Gastrocnemius medialis (tissue), 4 donors: ENCODE measurements at places on chromosomes 6 and 20. TPM values are rescaled to one million over a fixed set of nuclear protein-coding genes. Genes with fewer than 3 reads are reported as not detected.

PROKR2 gene
- total RNA-seq: not detected

NHLRC1 gene
- total RNA-seq: 1.1 TPM

SLC17A2 gene
- total RNA-seq: not detected

HLA-DQA2 gene
- not detected for total RNA-seq

SAMD3 gene
- not detected for total RNA-seq

TTLL9 gene
- not detected for total RNA-seq

GRCh38 chr20:32142991-32143390 is 33.5 kb downstream of the TM9SF4 start:
- H3K27ac ChIP-seq: no peak overlapping the region
- no peaks in the 10 kb centered on the region for H3K36me3 ChIP-seq
- H3K27me3 ChIP-seq: no peaks in the 10 kb centered on the region
- DNase-seq: no peak
- no peak overlapping the region for H3K4me3 ChIP-seq
- no peaks in the 10 kb centered on the region for H3K4me1 ChIP-seq

DNA sequence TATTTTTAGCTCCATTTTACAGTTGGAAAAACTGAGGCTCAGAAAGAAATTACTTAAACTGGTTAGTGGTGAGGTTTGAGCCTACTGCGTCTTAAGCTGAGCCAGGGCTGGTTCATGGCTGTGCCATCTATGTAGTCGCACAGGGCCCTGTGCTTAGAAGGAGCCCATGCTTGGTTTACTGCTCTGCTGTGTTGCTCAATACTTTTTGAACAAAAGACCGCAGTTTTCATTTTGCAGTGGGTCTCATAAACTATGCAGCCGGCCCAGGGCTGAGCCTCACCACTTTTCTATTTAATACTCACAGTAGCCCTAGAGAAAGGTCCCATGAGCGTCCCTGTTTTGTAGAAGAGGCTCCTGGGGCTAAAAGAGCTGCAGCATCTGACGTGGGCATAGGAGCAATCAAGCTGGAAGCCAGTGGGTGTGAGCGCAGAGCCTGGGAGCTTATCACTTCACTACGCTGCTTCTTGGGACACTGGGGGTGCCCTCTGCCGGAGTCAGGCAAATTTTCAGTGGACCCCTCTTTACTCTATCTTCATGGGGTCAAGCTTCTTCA is 501 bp downstream of the SIRPB2 start:
- H3K36me3 ChIP-seq: no peaks in the 10 kb centered on the region
- H3K4me3 ChIP-seq: no peak overlapping the region
- no peaks in the 10 kb centered on the region for H3K27me3 ChIP-seq
- no peak overlapping the region for H3K27ac ChIP-seq
- no peaks in the 10 kb centered on the region for H3K4me1 ChIP-seq
- DNase-seq: no peak

DNA sequence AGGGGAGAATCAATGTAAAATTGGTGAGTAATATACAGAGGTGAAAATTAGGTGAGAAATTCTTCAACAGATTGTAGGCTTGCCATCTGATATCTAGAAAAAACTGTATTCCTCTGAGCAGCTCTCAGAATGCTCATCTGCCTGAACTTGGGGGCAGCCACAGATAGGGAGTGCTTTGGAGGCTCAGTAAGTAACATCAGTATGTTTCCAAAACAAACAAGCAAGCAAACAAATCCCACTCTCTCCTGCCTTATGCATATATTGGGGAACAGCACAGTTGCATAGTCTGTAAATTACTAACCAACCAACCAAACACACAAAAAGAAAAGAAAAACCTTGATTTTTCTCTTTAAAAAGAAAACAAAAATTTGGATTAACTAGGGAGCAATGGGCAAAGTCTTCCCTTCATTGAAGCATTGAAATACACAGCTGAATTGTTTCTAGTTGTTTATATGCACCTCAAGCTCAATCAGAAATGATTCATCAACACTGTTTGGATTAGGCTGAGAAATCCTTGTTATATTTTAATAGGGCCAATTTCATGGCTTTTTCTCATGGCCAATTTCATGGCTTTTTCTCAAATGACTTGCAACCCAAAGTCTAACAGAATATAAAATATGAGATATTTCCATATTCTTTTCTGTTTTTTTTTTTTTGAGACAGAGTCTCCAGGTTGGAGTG is 50.1 kb upstream of the DEK start:
- no peaks in the 10 kb centered on the region for H3K36me3 ChIP-seq
- H3K27ac ChIP-seq: no peak overlapping the region
- H3K4me3 ChIP-seq: no peak overlapping the region
- DNase-seq: no peak

DNA sequence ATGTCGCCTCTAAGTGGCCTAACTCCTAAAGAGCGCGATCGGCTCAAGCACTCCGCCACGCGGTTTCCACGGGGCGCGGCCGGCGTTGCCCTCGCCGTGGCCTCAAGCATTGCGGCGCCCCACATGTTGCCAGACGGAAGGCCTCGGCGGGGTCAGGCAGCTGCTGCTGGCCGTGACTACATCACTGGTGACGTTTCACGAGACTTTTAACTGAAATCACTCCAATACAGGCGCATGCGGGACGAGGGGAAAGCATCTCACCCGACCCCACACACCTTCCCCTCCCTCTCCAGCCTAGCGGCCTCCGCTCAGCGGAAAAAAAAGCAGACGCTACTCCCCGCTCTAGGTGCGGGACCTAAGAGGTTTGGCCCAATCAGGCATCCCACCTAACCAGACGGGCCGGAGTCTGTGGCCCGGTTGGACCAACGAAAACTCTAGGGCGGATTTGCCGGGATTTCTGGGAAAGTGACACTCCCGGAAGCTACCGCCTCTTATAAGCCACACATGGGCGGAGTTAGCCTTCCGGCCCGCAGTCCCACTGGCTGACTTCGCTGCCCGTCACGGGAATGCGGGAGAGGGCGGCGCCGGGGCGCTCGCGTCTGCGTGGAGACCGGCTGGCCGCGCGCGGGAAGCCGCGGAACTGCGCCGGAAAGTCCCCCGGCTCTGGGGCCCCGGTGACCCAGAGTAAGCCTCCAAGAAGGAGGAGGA is at the start of gene NXT1:
Gene NXT1, plus strand, starts transcription at position 596 of the 708 bp plus-strand sequence. CDS start 3,251 bp downstream, outside the sequence.
- peaks cover 23% of the 10 kb centered on the region for H3K4me1 ChIP-seq
- H3K36me3 ChIP-seq: no peaks in the 10 kb centered on the region
- H3K27ac ChIP-seq: peak within 1 kb of the TSS; percentile 88
- no peaks in the 10 kb centered on the region for H3K27me3 ChIP-seq
- peak within 1 kb of the TSS; percentile 96 for H3K4me3 ChIP-seq

DNA sequence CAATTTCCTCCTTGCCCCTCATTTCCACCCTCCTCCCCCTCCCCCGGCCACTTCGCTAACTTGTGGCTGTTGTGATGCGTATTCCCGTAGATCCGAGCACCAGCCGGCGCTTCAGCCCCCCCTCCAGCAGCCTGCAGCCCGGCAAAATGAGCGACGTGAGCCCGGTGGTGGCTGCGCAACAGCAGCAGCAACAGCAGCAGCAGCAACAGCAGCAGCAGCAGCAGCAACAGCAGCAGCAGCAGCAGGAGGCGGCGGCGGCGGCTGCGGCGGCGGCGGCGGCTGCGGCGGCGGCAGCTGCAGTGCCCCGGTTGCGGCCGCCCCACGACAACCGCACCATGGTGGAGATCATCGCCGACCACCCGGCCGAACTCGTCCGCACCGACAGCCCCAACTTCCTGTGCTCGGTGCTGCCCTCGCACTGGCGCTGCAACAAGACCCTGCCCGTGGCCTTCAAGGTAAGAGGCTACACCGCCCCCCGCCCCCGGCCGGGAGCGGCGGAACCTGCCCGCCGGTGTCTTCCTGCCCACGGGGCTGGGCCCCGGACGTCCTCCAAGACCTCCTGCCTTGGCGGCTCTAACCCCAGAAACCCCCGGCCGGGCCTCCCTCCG is 44.9 kb upstream of the SUPT3H start:
- peak overlapping the region; percentile 56 for H3K27ac ChIP-seq
- peaks cover 42% of the 10 kb centered on the region for H3K27me3 ChIP-seq
- H3K4me3 ChIP-seq: peak overlapping the region; percentile 61

DNA sequence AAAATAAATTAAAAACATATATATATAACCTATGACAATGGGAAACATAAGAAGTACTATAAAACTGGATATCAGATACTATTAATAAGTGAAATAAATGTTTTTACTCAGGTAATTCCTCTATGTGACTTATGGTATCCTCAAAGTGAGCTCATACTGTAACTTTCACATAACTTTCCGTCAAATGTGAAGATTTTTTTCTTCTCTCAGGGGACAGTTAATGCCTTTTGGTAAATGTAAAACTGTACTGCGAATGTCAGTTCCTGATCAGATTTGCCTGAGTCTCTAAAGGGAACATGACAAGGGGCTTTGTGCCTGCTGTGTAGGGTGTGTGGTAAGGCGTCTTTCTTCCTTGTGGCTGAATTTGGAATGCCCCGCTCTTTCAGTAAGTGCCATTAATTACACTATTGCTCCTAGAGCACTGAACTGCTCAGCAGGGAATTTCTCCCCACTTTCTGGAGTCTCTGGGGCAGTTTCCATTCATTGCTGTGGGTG is 271.8 kb downstream of the PRL start:
- DNase-seq: no peak
- no peaks in the 10 kb centered on the region for H3K36me3 ChIP-seq
- H3K4me3 ChIP-seq: no peak overlapping the region
- H3K27me3 ChIP-seq: no peaks in the 10 kb centered on the region
- no peaks in the 10 kb centered on the region for H3K4me1 ChIP-seq
- H3K27ac ChIP-seq: no peak overlapping the region

GRCh38 chr20:1845163-1845523 is 50.1 kb upstream of the SIRPA start:
- H3K27me3 ChIP-seq: no peaks in the 10 kb centered on the region
- H3K27ac ChIP-seq: no peak overlapping the region
- H3K36me3 ChIP-seq: no peaks in the 10 kb centered on the region
- no peak for DNase-seq
- no peak overlapping the region for H3K4me3 ChIP-seq

DNA sequence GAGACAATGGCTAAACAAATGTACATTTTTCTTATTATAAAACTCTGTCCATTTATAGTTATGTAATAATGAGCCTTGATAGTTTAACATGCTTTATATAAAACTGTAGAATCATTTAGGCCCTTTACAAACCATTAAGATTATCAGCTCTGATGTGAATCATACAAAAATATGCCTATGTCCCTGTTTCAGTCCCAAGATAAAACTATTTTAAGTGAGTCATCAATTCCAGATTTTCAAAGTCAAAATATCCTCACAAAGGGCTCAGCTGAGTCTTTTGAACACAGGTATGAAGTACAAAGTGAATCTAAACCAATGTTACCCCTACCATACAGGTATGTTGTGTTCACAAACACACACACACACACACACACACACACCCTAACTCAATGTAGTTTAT is 88.0 kb downstream of the PTPRK start:
- no peak for DNase-seq
- no peak overlapping the region for H3K27ac ChIP-seq
- H3K36me3 ChIP-seq: no peaks in the 10 kb centered on the region
- H3K4me1 ChIP-seq: no peaks in the 10 kb centered on the region
- H3K4me3 ChIP-seq: no peak overlapping the region

DNA sequence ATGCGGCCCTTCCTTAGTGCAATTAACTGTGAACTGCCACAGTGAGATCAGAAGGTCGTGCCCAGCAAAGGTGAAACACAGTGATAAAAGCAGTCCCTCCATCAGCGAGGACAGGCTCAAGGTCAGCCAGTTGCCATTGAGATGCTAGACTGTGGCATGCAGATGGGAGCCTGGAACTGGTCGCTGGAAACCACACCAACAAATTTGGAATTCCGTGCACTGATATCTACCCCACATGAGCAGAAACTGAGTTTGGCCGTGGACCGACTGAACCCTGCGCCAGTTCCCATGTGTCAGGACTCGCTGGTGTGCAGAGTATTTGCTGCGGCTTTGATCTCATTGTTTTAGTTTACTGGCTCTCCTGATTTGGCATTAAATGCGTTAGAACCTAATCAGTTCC is 125.6 kb upstream of the QKI start:
- no peaks in the 10 kb centered on the region for H3K36me3 ChIP-seq
- DNase-seq: no peak
- peaks cover 9% of the 10 kb centered on the region for H3K4me1 ChIP-seq
- H3K4me3 ChIP-seq: no peak overlapping the region
- H3K27ac ChIP-seq: peak overlapping the region; percentile 83

- peak; percentile 73 for DNase-seq
- no peaks in the 10 kb centered on the region for H3K27me3 ChIP-seq
- peaks cover 29% of the 10 kb centered on the region for H3K4me1 ChIP-seq
- no peaks in the 10 kb centered on the region for H3K36me3 ChIP-seq
Observed at GRCh38 chr6:2744209-2744771, 6.4 kb downstream of the MYLK4 start.

DNA sequence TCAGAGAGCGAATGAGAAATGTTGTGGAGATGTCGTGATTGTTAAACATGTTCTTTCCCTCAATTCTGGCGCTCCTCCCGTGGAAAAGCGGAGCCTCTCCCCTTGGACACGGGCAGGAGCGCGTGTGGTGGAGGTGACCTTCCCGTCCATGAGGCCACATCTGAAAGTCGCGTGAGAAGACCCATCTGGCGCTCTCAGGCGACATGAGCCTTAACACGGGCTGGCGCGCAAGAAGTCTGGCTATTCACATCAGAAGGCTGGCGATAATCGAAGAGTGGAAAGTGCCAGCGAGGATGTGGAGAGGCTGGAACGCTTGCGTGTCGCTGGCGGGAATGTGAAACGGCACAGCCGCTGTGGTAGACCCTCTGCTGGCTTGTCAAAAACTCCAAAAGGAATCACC is 341.3 kb downstream of the ZFAND3 start:
- DNase-seq: no peak
- H3K27me3 ChIP-seq: no peaks in the 10 kb centered on the region
- H3K4me1 ChIP-seq: no peaks in the 10 kb centered on the region
- H3K27ac ChIP-seq: no peak overlapping the region
- no peaks in the 10 kb centered on the region for H3K36me3 ChIP-seq
- no peak overlapping the region for H3K4me3 ChIP-seq

GRCh38 chr6:44020148-44020547 is 107.1 kb downstream of the MRPL14 start:
- no peak overlapping the region for H3K27ac ChIP-seq
- H3K4me3 ChIP-seq: no peak overlapping the region
- no peaks in the 10 kb centered on the region for H3K4me1 ChIP-seq
- no peaks in the 10 kb centered on the region for H3K27me3 ChIP-seq
- no peaks in the 10 kb centered on the region for H3K36me3 ChIP-seq
- DNase-seq: no peak

DNA sequence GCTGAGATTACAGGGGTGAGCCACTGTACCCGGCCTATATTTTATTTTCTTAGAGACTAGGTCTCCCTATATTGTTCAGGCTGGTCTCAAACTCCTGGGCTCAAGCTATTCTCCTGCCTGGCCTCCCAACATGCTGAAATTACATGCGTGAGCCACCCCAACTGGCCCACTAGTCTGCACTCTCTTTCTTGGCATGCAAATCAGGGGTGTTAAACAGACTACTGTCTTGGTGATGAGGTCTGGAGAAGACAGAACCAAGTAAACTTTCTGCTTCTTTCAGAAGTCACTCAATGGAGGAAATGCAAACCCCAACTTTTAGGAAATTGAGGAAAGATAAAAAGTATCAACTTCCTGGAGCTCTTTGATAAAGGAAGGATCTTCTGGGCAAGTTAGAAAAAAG is 8.0 kb upstream of the TUBB2B start:
- no peaks in the 10 kb centered on the region for H3K36me3 ChIP-seq
- H3K27me3 ChIP-seq: peaks cover 67% of the 10 kb centered on the region
- H3K4me1 ChIP-seq: peaks cover 14% of the 10 kb centered on the region
- no peak overlapping the region for H3K4me3 ChIP-seq

GRCh38 chr20:49866051-49866450 is 49.3 kb downstream of the SPATA2 start:
- no peak overlapping the region for H3K4me3 ChIP-seq
- H3K27ac ChIP-seq: no peak overlapping the region
- no peak for DNase-seq
- H3K4me1 ChIP-seq: no peaks in the 10 kb centered on the region
- peaks cover 59% of the 10 kb centered on the region for H3K36me3 ChIP-seq
